ENCODE measurements at places on chromosomes 4 and X.

DNA sequence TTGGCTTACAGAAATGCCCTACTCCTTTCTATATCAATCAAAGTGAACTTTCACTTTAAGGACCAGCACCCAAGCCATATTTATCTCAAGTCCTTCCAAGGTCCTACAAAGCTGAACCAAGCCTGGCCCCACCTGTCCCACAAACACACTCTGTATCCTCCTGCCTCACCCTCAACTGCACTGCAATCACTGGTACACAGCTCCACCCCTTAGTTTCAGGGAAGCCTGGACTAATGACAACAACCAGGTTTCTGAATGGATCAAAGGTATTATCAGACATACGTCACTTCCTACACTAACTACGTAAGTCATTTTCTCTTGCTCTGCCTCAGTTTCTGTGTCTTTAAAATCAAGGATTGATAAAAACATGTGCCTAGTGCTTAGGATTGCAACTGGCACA lies 205.6 kb upstream of the HS3ST1 start:
- no peak for DNase-seq

DNA sequence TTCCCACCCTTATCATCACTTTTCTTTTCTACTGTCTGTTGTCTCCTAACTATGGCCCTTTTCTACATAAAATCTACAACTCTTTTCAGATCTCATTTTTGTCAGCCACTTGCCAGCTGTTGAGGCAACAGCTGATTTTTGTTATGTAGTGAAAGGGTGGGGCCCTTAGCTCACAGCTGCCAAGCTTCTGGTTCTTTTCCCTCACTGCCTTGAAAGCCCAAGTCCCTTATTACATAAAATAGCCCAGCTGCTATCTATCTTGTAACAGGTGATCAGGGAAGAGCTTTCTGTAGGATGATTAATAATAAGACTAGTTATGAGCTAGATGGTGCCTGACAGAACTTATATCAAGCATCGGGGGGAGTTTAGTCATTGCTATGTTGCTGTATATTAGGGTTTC lies 45.9 kb downstream of the ADGRL3 start:
- DNase-seq, result no peak

GRCh38 chrX:69424910-69425309 lies 79.2 kb upstream of the NALF2 start:
- no peak for DNase-seq

DNA sequence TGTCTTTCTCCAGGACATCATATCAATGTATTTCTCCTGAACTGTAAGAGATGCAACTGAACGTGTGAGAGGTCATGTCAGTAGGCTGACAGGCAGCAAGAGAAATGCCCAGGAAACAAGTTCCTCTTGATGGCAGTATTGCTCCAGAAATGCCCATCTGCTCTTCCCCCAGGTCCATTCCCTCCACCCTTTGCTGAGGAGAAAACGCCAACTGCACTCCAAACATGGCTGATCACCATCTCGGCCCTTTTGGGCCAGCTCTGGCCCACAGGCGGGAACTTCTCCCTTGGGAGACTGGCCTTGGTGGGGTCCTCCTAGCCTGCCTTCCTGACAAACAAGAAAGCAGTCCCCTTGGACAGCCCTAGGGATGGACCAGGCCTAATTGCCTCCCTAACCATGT lies 276.5 kb upstream of the AGTR2 start:
- DNase-seq, result no peak

DNA sequence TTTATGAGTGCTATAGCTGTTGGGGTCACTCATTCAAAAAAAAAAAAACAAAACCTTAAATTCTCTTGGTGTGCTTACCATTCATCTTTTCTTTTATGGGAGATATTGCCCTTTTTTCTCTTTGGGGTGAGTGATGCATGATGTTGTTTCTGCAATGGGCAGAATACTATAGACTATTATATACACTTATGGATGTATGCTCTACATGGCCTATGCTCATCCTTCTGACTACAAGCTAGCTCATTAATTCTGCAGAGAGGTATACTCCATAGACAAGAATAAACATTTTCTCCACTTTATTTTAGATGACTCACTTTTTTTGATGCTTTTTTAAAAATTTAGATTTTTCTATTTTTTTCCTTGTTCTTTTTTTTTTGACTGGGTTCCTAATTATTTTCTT lies 160.3 kb upstream of the ANK2 start:
- no peak for DNase-seq

DNA sequence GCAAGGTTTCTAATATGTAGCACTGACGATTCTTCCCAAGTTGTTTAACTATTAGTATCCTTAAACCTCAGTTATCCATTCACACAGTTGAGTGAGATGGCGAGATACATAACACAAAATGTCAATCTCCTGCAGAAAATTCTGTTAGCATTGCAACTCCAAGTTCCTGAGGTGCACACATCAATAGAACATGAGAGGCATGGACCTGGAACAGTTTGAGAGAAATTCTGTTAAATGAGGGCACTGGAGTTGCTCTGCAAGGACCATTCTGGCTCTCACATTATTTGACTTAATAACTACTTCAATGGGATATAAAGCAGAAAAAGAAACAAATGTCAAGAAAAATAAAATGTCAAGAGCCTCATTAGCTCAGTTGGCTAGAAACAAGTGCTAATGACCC lies 301.2 kb upstream of the DIAPH2 start:
- no peak for DNase-seq

GRCh38 chr4:143407474-143407873 lies 70.8 kb downstream of the GAB1 start:
- DNase-seq, result no peak

- DNase-seq, result no peak
Measured at GRCh38 chrX:7690842-7691241, 152.1 kb upstream of the VCX start.

DNA sequence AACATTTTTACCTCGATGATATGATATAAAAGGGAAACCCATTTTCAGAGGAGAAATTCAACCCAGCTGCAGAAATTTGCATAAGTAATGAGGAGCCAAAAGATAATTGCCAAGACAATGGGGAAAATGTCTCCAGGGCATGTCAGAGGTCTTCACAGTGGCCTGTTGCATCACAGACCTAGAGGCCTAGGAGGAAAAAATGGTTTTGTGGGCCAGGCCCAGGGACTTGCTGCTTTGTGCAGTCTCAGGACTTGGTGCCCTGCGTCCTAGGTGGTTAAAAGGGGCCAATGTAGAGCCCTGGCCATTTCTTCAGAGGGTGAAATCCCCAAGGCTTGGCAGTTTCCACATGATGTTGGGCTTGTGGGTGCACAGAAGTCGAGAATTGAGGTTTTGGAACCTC lies 106.9 kb downstream of the CPXCR1 start:
- DNase-seq, result no peak

- no peak for DNase-seq
Measured at GRCh38 chr4:157929486-157929885, 243.3 kb downstream of the GASK1B start.

GRCh38 chr4:77820649-77821561 lies 1.7 kb upstream of the CNOT6L start:
- DNase-seq, result no peak

DNA sequence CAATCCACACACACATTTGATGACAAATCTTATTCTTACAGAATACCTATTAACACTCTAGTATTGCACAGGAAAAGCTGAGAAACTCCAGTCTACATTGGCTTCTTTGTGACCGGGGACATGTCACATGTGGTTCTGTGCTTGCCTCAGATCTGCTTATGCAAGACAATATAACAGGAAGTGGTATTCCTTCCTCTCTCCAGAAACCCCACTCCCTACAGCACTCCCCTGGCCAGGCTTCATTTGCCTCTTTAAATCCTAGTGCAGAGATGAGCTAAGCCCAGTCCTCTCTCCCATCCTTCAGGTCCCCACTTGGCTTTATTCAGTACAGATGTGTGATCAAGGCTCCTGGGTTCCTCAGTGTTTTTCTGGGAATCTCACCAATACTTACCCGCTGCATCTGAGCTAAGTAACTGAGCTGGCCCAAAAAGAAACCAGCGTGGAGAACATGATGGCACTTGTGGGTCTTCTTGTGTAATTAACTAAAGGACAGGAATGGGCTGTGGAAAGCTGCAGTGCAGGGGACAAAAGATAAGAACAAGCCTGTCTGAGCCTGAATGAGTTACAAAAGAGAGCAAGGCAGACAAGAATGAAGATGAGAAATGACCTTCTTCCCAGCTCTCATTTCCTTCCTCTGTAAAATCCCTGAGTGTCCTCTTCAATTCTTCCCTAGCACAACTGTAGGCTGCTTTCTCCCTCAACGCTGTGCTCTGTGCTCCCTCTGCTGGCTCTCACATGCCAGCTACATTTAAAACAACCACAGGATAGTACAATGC lies 105.6 kb downstream of the HNRNPD start:
- peak; percentile 8 for DNase-seq

DNA sequence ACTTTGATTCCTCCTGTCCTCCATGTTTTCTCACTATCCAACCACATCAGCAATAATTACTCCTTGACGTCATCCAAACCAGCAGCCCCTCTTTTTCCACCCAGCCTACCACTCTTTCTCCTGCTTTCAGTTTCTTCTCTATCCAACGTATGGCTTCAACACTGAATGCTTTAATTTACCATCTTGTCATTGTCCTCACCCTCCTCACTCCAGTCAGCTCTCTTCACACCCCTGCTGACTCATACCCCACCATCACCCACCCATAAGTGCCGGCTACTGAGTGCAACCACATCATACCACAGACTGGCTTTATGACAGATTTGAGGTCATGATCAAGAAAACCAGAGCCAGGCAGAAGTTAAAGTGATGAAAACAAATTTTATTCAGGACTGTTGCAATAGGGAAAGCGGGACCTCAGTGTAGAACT lies 9.8 kb upstream of the ANXA5 start:
- peak; percentile 24 for DNase-seq

GRCh38 chr4:25320773-25321172 lies 8.2 kb downstream of the ZCCHC4 start:
- no peak for DNase-seq

DNA sequence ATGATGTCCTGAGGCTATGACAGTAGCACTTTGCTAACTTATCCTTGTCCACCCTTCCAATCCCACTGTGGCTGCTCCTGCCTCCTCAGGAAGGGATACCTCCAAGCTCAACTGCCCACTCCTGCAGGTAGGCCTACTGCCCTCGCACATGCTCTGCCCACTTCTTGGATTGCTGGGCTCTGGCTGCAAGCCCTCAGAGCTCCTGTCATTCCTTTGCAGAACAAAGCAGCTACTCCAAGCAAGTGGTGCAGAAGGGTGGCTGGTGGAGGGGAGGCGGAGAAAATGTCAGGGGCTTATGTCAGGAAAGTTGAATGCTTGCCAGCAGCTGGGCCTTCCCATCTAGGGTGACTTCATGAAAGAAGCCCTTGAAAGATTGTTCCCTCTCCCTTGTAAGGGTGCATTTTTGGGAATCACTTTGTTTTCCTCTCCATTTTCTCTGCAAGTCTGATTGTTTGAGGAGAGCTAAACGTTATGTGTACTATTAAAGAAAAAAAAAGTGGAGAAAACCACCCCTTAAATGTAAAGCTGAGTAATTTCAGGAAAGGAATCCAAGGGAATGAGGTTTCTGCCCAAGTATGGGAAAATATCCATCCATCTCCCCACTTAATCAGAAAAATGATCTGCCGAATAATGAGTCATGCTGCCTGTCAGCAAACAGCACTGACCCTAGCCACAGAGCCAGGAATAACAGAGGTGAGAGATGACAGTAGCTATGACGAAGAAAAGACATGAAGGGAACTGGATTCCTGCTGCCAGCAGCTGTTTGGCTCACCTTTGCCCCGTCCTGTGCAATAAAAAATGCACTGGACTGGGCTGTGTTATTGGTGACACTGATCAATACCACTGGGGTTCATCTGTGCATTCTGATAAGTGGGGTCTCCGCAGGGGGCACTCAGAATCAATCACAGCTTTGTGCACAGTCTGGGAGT lies 102.0 kb downstream of the RTL5 start:
- DNase-seq, result no peak

DNA sequence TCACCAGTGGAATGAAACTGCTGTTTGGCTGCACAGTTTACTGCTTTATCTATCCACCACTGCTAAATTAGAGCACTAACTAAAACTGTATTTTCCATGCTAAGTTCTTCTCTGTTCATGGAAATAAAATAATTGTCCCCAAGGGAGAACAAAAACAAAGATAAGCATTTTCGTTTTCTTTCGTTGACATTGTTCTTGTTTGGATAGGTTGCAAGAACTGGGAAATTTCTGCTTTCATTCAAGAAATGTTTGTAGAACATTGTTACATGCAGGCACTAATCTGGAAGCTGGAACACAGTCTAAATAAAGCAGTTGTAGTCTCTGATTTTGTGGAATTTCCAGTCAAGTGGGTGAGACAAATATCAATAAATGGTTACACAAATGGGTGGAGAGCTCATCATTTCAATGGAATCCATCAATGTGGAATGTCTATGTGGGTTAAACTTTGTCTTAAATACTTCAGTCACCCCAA lies 5.8 kb upstream of the CXCL8 start:
- DNase-seq, result no peak

GRCh38 chr4:23441530-23442069 lies 448.2 kb downstream of the PPARGC1A start:
- DNase-seq, result no peak

GRCh38 chrX:16022580-16023200 lies 100.7 kb upstream of the GRPR start:
- DNase-seq, result no peak

GRCh38 chr4:4853921-4854648 lies 5.4 kb upstream of the MSX1 start:
- no peak for DNase-seq

DNA sequence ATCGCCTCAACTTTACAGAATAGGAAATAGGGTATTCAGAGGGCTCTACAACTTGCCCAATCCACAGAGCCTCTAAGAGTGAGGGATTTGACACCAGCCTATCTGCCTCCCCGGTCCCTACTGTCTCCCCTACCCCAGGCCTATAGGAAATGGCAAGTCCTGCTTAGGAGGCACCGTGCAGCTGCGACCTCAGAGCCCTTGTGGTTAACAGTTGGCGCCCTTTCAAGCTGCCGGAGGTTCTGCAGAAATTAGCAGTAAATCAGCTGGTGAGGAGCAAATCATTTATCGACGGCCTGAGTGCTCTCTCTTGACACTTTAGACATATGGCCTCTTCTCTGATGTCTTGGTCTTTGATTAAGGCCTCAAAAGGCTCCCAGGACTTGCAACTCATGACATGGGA lies 96.9 kb downstream of the CLNK start:
- peak; percentile 5 for DNase-seq

- no peak for DNase-seq
Measured at GRCh38 chr4:74098427-74098994, 484 bp downstream of the CXCL2 start.

DNA sequence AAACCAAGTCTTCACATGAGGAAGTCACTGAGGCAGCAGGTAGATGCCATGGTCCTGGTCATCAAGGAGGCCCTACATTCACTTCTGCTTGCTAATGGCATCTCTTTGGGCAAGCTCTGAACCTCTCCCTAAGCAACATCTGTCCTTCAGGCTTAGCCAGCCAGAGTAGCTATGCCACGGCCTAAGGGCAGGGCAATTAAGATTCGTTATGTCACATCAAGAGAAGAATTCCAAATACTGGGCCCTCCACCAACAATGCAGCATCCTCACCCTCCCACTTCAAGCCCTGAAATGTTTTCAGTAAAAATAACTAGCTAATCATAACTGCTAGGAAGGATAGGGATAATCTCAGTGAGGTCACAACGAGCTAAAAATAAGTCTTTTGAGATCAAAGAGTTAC lies 120.7 kb upstream of the HCCS start:
- DNase-seq, result no peak
